Lower lobe of right lung (tissue), 2 donors: ENCODE measurements at places on chromosomes 3 and 15.

DNA sequence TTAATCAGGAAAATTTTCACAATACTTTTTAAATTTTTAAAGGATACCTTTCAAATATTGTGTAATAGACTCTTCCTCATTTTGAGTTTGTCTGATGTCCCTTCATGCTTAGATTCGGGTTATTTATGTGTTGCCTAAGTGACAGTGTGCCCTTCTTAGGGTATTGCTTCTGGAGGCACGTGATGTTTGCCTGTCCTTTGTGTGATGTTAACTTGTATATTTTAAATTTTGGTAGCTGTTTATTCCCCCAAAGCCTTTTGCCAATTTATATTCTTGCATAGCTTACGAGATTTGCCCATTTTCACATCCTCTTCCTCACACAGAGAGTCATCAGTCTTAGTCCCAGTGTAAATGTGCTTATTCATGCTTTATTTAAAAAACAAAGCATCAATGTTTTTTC is 433.1 kb downstream of the EPHB1 start:
- DNase-seq, result no peak

DNA sequence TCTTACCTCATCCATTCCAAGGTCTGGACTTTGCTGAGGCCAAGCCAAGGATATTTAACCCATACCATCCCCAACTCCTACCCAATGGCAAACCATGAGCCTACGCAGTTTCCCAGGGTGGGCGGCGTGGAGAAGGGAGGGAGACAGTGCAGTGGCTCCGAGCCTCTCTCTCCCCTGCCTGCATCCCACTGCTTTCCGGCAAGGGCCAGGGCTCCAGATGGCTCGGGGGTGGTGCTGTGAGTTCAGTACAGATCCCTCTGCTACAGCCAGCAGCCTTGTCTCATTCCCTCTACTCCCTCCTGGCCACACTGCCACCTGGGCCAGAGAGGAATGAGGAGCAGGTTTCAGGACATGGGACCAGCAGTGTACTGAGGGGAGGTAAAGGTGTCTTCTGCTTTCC is 44.3 kb upstream of the APEH start:
- no peak for DNase-seq

DNA sequence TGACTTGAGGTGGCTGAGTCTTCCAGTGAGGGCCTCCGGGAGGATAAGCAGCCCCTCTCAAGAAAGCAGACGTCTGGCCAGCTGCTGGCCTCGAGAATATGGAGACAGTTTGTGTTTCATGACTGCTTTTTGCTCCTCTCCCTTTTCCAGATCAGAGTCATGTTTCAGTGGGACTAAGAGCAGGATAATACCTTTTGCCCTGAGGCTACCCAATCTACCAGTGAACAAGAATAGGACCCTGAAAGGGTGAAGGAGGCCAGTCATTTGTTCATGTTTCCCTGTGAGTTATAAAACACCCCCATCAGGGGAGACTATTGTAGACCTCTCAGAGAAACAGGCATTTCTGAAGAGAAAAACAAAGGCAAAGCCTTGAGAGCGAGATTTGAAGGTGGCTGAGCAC is 137.4 kb downstream of the RYR3 start:
- no peak for DNase-seq

- peak; percentile 28 for DNase-seq
Observed at GRCh38 chr15:70053001-70053715, 44.6 kb downstream of the TLE3 start.

- DNase-seq, result no peak
Observed at GRCh38 chr3:49668861-49669260, 5.3 kb upstream of the APEH start.
